ENCODE measurements at places on chromosomes 11 and 22.

DNA sequence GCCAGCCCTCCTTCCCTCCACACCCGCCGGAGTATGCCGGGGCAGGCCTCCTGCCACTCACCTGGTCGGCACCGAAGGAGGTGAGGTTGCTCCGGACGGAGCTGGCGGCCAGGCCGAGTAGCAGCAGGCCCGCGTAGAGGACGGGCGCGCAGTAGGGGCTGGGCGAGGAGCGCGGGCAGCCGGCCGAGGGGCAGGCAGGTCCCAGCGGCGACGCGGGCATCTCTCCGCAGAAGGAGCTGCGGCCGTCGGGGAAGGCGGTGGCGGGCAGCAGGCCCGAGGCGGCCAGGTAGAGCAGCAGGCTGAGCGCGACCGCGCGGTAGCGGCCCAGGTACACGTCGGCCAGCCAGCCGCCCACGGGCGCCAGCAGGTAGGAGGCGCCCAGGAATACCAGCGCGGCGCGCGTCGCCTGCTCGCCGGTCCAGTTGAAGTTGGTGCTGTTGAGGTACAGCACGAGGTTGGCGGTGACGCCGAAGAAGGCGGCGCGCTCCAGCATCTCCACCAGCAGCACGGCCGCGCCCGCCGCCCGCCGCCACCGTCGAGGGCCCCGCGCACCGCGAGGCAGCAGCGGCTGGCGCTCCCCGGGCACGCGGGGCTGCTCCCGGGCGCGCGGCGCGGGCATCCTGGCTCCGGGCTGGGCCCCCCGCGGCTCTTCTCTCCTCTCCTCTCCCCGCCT, 907 bp downstream of the SLC15A3 start:
- DNase-seq, result no peak

DNA sequence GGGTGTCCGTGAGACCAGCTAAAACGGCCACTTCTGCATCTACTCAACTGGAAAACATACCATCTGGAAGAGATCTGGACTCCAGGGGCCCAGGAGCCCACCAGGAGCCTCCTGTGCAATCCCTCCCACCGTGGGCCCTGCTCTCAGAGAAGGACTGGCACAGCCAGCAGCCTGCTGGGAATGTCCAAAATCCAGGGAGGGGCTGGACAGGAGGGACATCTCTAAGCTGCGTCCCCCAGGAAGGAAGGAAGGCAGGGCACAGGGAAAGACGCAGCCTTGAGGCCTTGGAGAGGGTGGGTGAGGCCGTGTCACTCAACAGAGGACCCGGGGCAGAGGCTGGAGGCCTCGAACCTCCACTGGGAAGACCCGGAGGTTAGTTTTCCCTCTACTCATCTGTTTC, 78.0 kb downstream of the PHF21B start:
- DNase-seq, result no peak

DNA sequence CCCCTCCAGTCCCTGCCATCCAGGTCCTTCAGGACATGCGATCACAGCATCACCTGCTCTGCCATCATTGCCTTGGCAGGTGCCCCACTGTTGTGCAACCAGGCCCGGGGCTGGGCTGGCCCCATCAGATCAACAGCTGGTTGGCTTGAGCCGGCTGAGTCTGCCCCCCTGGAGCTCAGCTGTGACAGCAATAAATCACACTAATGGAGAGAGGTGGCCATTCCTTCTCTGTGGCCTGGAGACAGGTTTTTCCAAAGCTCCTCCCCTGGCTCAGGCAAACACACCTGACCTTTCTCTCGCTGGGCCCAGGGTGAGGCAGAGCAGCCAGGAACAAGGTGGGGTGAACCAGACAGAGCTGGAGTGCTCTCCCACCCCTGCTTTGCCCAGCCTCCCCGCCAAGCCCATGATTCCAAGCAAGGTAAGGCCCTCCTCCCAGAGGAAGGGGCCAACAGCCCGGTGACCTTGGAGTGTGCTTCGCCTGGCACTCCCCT, 8.9 kb upstream of the FXYD2 start:
- DNase-seq, result no peak

- no peak for DNase-seq
Measured at GRCh38 chr11:16338393-16338792, 18.0 kb downstream of the SOX6 start.

- DNase-seq, result no peak
Measured at GRCh38 chr11:87299041-87299481, 261.3 kb downstream of the TMEM135 start.

DNA sequence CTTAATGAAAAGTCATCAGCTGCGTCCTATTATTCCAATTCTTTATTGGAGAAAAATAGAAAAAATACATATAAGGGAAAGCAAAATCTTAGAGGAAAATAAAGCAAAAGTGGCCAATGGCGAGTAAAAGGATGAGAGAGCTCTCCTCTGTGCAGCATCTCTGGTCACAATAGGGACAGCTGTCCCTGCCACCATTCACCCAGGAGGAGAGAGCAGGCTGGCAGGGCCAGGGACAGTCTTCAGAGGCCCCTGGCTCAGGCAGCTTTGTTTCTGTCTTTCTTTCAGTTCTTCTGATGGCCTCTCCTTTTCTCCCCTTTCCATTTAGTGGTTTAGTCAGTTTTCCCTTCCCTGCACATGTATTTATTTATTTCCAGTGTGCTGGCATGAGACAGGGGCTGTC, 941.3 kb downstream of the NTM start:
- DNase-seq, result no peak

DNA sequence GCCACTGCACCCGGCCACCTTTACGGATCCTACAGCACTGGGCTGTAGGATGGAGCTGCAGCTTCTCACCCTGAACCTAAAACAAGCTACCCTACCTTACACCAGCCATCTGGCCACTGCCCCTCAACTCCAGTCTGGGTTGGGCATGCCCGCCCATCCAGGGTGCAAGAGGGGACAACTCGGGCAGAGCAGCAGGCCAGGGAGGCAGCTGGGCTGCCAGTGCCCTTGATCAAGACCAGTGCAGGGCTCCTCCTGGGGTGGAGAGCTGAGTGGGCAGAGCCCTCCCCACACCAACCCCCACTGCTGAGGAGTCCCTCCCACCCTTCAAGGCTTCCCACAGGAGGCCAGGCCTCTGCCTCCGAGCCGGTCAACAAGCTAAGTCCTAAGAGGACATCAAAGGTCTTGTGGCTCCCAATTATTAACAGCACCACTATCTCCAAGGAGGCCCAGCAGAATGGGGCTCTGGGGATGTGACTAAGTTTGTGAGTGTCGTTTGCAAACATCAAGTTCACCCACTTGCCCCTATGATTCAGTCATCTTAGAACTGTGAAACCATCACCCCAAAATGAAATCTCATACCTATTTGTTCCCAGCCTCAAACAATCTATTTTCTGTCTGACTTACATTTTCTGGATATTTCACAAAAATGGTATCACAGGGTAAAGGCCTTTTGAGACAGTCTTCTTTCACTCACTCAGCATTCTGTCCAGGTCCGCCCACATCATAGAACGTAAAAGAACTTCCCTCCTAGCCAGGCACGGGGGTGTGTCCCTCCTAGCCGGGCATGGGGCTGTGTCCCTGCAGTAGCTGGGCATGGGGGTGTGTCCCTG, 11.0 kb downstream of the GATD1 start:
- no peak for DNase-seq
